ENCODE measurements at places on chromosomes 12 and 14. TPM values are rescaled to one million over a fixed set of nuclear protein-coding genes. Genes with fewer than 3 reads are reported as not detected.

LGR5 gene
- 8.1 TPM for polyA plus RNA-seq

BCL11B gene
- polyA plus RNA-seq: 1.6 TPM

KRT2 gene
- not detected for polyA plus RNA-seq

KCNA5 gene
- polyA plus RNA-seq: 1.4 TPM

GALNT8 gene
- 9.8 TPM for polyA plus RNA-seq

PPFIA2 gene
- polyA plus RNA-seq: 5.5 TPM

KITLG gene
- 21.0 TPM for polyA plus RNA-seq

VRTN gene
- not detected for polyA plus RNA-seq

IQSEC3 gene
- polyA plus RNA-seq: 38.6 TPM

KCNK13 gene
- 0.85 TPM for polyA plus RNA-seq

TRIM9 gene
- 51.7 TPM for polyA plus RNA-seq

WSB2 gene
- 107 TPM for polyA plus RNA-seq

ALDH2 gene
- polyA plus RNA-seq: 157 TPM

DNAJC22 gene
- 1.1 TPM for polyA plus RNA-seq

ST8SIA1 gene
- polyA plus RNA-seq: 1.6 TPM

KRT6C gene
- polyA plus RNA-seq: not detected

CYP46A1 gene
- polyA plus RNA-seq: 31.8 TPM

TOMM20L gene
- not detected for polyA plus RNA-seq

PPP1R1A gene
- 16.0 TPM for polyA plus RNA-seq

SLC5A8 gene
- not detected for polyA plus RNA-seq

GALNT9 gene
- polyA plus RNA-seq: 17.7 TPM

EML5 gene
- 1.4 TPM for polyA plus RNA-seq

HCAR2 gene
- polyA plus RNA-seq: not detected

CCDC60 gene
- polyA plus RNA-seq: not detected

AQP2 gene
- polyA plus RNA-seq: not detected

OXA1L gene
- 75.1 TPM for polyA plus RNA-seq

FAM181A gene
- 2.3 TPM for polyA plus RNA-seq

Data from brain (organoid and tissue), 16 donors.